Renal cortex interstitium (tissue), 15 donors: ENCODE measurements at places on chromosomes 2 and 18. TPM values are rescaled to one million over a fixed set of nuclear protein-coding genes. Genes with fewer than 3 reads are reported as not detected.

The SH2D6 gene
- polyA plus RNA-seq, result 0.29 TPM

The RAD51AP2 gene
- 0.17 TPM for polyA plus RNA-seq

The TNFAIP6 gene
- polyA plus RNA-seq, result 0.93 TPM

The DNAJC27 gene
- polyA plus RNA-seq, result 10.9 TPM

- peak; percentile 6 for DNase-seq
Observed at GRCh38 chr2:129006135-129006886, 687.6 kb upstream of the HS6ST1 start.

DNA sequence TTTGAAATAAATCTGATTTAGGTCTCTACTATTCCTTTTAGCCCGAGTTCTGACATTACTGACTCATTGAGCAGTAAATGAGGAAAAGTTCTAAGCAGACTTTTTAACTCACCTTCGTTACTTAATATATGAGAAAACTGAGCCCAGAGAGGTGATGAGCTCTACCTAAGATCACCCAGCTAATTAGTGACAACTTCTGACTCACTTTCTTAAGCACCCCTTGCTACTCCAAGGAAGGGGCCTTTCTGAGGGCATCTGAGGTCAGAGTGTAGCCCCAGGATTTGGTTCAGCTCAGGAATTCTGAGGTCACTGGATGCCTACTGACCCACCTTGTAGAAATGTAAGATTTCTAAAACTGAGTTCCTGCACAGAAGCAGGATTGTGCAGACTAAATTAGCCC is 102.2 kb upstream of the FZD5 start:
- no peak for DNase-seq

DNA sequence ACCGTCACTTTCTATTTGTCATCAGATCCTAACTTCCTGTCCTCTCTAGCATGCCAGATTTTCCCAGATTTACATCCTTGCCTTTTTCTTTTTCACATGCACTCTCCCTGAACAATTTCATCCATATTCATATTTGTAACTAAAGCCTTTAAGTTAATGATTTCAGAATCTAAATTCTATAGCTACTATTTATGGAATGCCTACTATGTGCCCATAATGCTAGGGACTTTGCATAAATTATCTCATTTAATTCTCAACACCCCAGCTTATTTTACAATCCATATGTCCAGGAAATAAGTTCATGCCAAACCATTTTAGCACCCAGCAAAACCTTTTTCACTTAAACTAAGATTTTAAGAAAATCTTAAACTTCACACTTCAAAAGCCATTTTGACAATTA is 531.9 kb downstream of the NUP35 start:
- DNase-seq, result no peak
